ENCODE measurements at places on chromosomes 2 and 18.

GRCh38 chr18:3798032-3798431 lies 348.1 kb downstream of the TGIF1 start:
- DNase-seq = no peak

- no peak for DNase-seq
These were observed 337.7 kb upstream of the CHAC2 start for GRCh38 chr2:53429901-53430300.

GRCh38 chr2:197939787-197940186 lies 135.4 kb downstream of the PLCL1 start:
- no peak for DNase-seq

GRCh38 chr2:9170458-9171130 lies 36.0 kb upstream of the ASAP2 start:
- DNase-seq = no peak

DNA sequence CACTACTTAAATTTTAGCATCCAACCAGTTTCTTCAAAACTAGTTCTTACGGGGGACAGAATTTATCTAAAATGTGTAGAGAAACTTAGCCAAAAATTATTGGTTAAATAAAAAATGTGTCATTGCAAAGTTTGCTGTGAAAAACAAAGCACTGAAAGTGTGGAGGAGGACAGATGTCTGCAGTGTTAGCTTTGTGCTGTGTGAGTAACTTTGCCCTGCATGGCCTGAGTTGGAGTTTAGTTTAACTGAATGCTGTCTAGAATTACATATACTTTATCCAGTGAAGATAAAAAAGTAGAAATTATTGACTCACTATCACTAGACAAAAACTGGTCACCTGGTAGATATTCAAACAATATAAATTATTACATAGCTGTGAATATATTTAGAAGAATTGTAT lies 1225.2 kb upstream of the CELF4 start:
- no peak for DNase-seq

GRCh38 chr2:46574457-46575355 lies 95.3 kb downstream of the TMEM247 start:
- DNase-seq = no peak

DNA sequence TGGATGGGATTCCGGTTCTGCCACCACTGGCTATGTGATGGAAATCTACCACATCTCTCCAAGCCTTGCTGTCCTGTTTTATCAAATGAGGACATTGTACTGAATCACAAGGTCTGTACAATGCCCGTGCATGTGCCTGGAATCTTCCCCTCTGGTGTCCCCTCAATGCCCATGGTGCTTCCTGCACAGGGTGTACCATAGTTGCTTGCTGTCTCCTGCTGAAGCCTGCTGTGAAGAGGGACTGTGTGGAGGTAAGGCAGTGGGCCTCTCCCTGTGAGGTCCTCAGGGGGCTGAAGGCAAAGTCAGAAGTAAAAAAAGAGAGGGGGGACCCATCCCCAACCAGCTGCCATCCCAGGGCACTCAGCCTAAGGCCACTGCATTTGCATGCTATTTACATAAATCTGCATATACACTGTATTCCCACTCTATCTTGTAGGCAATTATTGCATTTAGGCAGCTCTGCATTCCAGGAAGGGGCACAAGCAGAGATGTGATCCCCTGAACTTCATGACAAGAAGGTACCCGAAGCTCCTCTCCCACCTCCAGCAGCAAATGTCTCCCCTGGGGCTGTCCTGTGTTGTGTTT lies 9.1 kb upstream of the STEAP3 start:
- no peak for DNase-seq

DNA sequence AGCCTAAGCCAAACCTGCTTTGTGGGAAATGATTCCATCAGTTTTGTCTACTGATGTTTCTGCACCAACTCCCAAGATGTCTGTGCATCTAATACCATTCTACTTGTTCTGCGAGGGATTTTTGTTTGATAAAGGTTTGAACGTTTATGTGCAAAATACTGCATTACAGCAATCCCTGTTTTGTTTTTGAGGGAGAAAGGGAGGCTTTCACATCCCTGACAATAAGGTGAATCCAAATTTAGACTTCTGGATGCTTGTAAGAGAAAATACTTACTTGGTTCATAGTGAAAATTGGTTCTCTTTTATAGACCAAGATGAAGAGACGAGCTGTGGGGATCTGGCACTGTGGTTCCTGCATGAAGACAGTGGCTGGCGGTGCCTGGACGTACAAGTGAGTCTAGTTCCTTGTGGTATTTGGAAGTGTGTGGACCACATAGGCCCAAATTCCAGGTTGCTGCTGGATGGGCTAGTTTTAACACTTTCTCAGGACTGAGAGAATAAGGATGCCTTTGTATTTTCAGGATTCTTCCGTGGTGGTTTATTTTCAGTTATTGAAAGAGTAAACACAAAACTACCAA lies 1.1 kb downstream of the RPL37A start:
- no peak for DNase-seq

DNA sequence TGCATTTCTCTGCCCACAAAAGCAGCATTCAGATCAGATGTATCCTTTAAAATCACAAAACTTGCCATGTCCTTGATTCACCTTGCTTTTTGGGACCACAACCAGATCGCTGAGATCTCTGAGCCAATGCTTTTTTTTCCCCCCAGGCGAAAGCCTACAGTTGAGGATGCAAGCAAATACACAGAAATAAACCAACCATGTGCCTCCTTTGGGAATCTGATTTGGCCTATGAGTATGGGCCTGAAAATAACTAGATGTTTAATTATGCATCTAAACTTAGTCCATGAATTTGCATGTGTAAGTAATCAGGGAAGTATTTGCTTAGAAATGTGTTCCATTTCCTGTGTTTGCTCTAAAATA lies 49.7 kb upstream of the CDC42EP3 start:
- DNase-seq = no peak

DNA sequence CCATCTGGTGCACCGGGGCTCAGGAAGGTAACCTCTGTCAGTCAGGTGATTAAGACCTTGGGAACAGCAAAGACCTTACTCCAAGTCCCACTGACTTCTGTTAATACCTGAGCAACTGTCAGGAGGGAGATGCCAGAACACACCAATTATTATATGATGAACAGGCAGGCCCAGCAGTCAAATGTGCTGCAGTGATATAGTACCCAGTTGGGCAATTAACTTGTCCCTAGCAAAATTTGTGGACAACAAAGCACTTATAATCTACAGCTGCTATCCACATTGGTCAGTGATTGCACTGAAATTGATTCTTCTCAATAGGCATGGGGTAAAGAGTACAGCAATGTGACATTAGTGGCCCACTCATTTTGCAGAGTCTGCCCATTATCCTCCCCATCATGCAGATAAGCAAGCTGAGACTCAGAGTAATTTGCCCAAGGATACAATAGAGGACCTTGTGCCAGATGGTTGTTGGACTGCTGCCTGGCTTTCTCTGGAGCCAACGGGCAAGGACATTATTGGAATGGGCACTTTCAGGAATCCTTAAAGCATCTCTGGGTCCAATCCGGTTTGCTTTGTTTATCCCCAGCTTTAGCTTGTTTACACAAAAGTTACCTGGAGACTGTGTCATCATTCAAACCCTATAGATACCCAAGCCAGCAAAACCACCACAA lies 147.6 kb downstream of the CCBE1 start:
- DNase-seq = no peak

DNA sequence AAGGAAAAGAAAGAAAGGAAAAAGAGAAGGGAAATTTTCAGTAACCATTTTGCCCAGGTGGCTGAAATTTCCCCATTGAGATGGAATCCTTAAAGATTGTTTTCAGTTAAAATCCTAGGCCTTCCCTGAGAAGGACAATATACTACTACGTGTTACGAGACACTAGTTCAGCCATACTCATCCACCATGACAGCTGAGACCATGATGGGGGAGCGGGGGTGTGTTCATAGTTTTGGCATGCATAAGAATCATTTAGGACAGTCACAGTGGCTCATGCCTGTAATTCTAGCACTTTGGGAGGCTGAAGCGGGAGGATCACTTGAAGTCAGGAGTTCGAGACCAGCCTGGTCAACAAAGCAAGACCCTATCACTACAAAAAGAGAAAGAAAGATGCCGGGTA lies 28.0 kb downstream of the PLA2R1 start:
- DNase-seq = no peak

GRCh38 chr2:102420290-102420689 lies 2.7 kb upstream of the IL18RAP start:
- no peak for DNase-seq

DNA sequence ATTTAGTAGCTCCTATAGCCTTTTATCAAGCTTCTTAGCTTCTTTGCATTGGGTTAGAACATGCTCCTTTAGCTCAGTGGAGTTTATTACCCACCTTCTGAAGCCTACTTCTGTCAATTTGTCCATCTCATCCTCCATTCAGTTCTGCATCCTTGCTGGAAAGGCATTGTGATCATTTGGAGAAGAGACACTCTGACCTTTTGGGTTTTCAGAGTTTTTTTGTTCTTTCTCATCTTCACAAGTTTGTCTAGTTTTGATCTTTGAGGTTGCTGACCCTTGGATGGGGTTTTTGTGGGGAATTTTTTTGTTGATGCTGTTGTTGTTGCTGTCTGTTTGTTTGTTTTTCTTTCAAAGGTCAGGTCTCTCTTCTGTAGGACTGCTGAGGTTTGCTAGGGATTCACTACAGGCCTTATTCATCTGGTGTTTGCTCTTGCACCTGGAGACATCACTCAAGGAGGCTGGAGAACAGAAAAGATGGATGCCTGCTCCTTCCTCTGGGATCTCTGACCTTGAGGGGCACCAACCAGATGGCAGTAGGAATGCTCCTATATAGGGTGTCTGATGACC lies 13.9 kb upstream of the TANK start:
- DNase-seq = no peak

GRCh38 chr2:2491964-2492363 lies 160.9 kb upstream of the MYT1L start:
- no peak for DNase-seq

DNA sequence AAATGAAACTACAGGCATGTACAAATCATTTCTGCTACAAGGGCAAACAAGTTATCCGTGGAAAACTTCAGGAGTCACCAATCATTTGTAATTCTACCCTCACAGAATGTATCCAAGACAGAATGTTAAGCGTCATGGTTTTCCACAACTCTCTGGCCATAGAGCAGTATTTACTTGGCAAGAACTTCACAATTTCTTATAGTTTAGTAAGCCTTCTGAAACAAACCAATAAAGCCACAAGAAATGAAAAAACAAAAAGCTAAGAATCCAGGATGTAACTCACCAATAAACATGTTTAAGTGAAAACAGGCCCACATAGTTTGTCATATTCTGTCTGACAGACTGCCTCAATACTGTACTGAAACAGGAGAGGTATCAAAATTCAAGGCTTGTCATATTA lies 70.3 kb downstream of the LNPK start:
- no peak for DNase-seq

DNA sequence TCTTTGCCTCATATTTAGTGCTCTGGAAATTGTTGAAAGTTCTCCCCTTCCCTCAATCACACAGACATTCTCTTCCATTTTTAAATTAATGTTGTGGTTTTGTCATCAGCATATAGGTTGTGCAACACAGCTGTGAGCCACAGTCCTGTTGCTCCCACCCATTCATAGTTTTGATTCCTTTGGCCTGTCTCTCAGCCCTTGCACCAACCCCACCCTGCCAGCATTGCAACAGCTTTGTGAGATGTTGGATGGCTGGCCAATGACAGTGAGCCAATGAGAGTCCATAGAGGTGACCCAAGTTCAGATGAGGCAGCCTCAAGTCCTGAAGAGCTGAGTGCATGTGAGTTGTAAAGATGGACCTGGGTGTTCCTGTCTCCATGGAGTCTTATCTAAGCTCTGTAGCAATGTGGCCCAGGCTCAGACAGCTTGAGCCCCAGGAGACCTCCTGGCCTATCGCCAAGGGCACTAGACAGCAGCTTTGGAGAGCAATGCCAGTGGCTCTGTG lies 775.5 kb downstream of the RNF144A start:
- DNase-seq = no peak

DNA sequence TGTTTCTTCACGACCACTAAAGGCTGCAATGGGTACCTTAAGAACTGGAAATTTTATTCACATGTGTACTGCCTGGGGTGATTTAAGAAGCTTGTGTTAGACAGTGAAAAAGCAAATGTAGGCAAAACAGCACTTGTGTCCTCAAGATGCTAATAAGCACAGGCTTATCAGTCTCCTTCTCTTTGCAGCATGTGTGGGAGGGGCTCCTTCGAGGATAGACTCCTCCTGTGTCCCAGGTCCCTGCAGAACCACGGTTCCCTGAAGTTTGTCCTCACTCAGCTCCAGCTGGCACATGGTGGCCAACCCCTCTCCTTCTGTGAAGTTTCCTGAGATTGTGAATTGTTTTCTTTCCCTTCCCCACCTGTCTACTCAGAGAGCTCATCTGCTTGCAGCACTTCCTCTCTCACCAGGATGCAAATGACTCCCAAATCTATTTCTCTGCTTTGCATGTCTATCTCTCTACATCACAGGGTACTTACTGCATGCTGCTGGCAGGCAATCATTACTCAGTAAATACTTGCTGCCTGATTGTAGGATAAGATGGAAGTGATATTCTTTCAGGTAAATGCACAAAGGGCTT lies 589.6 kb upstream of the KLHL29 start:
- no peak for DNase-seq

DNA sequence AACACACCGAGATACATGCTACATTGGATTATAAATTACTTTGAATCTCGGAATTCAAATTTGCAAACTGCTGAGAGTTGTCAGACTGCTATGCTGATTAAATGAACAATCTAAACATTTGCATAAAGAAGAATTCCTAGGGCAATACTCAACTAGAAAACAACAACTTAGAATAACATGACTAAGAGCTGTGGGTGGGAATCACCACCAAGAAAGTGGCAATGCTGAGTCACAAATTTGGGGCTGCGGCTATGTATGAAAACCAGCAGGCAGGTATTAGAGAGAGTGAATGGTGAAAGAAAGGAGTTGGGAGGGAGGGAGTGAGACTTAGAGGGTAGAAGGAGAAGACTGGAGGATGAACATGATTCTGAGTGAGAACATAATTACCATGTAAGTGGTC lies 559.5 kb downstream of the PIK3C3 start:
- no peak for DNase-seq

DNA sequence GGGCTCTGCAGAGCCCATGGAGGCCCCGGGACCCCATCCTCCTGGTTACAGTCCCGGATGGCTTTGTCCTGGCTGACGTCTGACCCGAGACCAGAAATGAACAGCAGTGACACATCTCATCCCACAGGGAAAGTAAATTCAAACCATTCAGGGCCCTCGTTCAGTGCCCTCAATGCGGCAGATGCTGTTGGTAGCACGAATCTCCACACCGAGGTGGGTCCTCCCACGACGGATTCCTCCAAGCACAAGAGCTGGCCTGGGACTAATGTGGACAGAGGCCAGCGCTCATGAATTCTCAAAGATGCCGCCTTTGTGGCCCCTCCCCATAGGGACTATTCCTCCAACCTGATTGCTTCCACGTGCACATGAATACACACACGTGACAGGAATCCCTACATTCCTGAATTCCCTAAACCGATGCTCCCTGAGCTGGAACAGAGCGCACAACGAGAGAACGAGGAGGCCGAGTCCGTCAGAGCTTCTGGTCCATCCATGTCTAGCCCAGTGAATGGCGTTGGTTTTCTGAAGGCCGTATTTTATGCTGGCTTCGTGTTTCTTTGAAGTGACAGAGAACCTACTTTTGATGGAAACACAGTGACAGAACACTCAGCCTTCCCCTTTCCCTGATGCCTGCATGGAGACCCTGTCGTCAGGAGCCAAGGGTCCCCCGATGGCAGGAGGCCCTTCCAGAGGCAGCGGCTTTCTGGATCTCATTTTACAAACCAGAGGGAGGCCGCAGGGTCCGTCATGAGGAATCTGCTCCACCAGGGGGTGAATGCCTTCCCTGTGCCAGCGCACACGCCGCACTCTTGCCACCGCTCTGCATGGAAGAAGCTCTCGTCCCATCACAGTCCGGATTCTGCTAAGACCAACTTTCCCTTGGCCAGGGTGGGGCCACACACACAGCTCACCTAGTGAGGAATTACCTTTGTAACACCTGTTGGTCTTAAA lies 64.3 kb upstream of the SNTG2 start:
- no peak for DNase-seq

- no peak for DNase-seq
These were observed at the start of gene COL5A2 for GRCh38 chr2:189179570-189179950. TSS of gene COL5A2 (minus strand) at chr2:189179761. CDS start at chr2:189179604, 157 bp downstream.

Data from T-helper 2 cell (primary cell).